ENCODE measurements at places on chromosomes 5 and 9.
A peak's percentile ranks its signal among the peaks of the same experiment; 100 is the strongest.

DNA sequence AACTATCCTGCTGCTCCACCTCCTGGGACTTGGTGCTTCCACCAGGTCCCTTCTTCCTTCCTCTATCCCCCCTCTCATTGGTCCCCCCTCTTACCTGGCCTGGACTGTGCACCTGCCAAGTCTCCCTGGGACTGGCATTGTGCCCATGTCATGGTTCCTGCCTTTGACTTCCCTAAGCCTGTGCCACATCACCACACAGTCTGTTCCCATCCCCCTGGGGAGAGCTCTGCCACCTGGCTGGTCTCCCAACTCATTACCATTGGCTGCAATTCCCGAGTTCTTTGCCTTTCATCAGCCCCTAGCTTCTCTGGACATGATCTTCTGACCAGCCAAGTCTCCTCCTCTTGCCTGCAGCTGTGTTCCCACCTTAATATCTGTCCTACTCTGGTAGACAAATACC, 180.3 kb downstream of the SREK1 start:
- DNase-seq, result no peak

DNA sequence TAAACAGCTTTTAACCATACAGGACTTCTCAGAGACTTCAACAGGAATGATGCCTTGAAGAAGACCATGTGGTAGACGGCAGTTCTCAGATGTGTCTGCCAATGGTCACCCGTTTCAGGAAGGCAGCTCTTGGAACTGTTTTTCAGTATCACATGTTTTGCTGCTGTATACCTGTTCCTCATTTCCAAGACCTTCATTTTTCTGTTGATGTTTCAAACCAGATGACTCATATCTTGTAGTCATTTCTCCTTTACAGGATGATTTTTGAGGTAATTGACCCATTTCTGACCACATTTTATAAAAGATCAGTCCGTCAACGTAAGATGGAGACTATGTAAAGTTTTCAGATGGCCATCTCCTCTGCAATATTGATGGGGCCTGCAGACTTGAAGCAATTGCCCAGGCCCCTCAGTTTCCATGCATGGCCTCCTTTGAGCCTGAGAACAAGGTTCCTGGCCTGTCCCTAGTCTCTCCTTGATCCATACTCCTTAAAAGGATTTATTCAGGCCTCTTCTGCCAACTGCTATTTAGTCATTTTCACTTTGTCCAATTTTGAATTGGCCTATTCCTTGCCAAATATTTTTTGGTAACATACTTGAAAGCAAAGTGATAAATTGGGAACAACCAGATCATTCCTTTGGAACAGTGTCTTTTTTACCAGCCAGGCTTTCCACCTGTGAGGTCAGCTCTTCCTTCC, 128.6 kb downstream of the PDZD2 start:
- DNase-seq, result no peak

- no peak for DNase-seq
These were observed 23.4 kb upstream of the RFX3 start for GRCh38 chr9:3549225-3549624.

- DNase-seq, result no peak
These were observed 25.4 kb downstream of the MRPL22 start for GRCh38 chr5:154966081-154966841.

DNA sequence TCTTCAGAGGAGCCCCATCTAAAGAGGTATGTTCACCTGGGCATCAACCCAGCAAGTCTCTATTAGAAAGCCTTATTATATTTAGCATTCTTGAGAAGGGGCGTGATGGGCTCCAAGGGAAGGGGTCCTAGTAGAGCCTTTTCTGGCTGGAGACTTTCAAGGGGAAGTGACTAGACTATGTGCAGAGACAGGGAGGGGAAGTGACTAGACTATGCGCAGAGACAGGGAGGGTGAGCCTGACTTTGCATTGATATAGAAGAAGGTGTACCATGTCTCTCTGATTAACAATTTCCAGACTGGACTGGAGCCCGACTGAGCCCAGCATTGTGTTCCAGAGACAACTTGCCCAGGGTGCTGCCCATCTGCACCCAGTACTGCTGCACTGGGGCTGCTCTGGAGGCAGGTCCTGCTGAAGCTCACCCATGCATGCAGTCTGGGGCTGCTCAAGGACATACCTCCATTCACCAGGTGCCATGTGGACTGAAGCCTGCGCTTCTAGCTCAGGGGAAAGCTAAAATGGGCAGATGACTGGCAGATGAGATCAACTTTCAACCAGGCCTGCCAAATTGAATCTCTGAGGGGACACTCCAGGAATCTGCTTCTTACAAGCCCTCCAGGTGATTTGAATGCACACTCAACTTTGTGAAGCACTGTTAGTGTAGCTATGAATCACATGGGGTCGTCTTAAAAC, 83.0 kb upstream of the GNA14 start:
- DNase-seq, result no peak

- no peak for DNase-seq
These were observed 2.8 kb downstream of the CAMK2A start for GRCh38 chr5:150286820-150287219.

GRCh38 chr9:35649431-35650340, 1.0 kb downstream of the SIT1 start:
- DNase-seq, result peak; percentile 56

DNA sequence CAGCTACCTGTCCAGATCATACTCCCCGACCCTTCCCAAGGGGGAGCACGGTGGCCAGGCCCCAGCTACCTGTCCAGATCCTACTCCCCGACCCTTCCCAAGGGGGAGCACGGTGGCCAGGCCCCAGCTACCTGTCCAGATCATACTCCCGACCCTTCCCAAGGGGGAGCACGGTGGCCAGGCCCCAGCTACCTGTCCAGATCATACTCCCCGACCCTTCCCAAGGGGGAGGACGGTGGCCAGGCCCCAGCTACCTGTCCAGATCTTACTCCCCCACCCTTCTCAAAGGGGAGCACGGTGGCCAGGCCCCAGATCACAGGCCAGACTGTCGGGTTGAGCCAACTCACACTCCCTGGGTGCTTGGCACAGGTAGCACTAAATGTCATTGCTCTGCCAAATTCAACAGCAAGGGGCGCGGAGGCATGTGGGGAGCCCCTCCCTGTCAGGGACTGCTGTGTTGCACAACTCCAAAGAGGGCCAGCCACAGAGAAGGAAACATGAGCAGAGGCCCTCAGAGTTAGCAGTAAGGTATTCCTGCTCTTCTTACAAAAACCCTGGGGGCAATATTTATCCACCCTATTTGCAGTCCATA, 136.9 kb downstream of the OLFM1 start:
- no peak for DNase-seq

- DNase-seq, result no peak
These were observed 69.6 kb upstream of the FSTL4 start for GRCh38 chr5:133681896-133682295.

GRCh38 chr9:92055624-92056023, 59.6 kb downstream of the SPTLC1 start:
- no peak for DNase-seq

Data from bone marrow (tissue), 2 donors.